Ammon's horn (tissue), 1 donor: ENCODE measurements at places on chromosomes 7 and 10.

DNA sequence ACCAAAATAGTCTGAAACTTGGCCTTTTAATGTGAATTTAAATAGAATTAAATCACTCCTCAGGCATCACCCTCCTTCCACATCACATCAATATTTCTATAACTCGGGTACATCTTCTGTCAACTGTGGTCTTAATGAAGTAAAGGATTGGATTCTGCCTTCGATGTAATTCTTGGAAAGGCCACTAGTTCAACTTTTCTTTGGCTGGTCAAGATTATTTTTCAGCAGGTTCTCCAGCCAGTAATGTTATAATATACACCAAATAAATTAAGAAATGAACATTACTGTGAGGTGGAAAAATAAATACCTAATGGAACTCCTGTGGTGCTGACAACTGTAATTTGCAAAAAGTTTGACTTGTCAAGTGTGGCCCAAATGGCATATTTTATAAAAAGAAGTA, 9.7 kb upstream of the SLC16A9 start:
- no peak for DNase-seq

- DNase-seq, result no peak
Measured at GRCh38 chr10:59967079-59967478, 60.7 kb upstream of the CCDC6 start.

- no peak for DNase-seq
Measured at GRCh38 chr10:2791774-2792443, 275.4 kb upstream of the PFKP start.

DNA sequence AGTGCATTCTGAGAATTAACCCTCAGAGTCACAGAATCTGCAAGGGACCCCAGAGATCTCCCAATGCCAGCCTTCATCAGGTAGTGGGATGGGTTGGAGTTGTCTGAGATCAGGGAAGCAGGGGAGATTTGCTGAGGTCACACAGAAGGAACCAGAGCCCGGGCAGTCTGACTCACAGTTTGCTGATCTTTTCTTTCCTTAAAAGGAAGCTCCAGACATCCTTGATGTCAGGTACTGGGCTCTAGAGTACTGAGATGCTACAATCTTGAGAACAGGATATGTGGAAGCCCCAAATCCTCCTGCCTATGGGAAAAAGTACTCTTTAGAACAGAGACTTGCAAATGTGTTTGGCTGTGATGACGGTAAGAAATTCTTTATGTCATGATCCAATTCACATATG, 706 bp downstream of the TBATA start:
- DNase-seq, result no peak
